ENCODE measurements at places on chromosomes 5 and 9. TPM values are rescaled to one million over a fixed set of nuclear protein-coding genes. Genes with fewer than 3 reads are reported as not detected.

The NKD2 gene
- total RNA-seq = 0.17 TPM

The SH3PXD2B gene
- 15.0 TPM for total RNA-seq

The GHR gene
- 3.2 TPM for total RNA-seq

The HINT2 gene
- 11.5 TPM for total RNA-seq

Measured in dermis blood vessel endothelial cell (primary cell).